ENCODE measurements at places on chromosomes 11 and 22.

DNA sequence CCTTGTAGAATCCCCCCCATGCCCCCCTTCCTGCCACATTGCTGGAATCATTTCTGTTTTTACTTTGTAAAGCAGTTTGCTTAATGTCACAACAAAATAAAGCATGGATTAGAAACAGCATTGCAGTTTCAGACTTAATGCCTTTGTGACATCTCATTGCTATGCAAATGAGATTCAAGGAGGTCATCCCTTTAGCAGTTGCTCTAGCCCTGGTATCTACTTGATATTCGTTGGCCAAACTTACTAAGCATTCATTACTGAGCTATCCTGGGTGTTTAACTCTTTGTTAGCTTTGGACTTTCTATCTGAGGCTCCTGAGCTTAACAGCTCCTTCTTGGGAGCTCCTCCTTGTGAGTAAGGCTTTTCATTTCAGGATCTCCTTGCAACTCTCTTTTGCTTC, 16.3 kb downstream of the FAT3 start:
- DNase-seq, result no peak

DNA sequence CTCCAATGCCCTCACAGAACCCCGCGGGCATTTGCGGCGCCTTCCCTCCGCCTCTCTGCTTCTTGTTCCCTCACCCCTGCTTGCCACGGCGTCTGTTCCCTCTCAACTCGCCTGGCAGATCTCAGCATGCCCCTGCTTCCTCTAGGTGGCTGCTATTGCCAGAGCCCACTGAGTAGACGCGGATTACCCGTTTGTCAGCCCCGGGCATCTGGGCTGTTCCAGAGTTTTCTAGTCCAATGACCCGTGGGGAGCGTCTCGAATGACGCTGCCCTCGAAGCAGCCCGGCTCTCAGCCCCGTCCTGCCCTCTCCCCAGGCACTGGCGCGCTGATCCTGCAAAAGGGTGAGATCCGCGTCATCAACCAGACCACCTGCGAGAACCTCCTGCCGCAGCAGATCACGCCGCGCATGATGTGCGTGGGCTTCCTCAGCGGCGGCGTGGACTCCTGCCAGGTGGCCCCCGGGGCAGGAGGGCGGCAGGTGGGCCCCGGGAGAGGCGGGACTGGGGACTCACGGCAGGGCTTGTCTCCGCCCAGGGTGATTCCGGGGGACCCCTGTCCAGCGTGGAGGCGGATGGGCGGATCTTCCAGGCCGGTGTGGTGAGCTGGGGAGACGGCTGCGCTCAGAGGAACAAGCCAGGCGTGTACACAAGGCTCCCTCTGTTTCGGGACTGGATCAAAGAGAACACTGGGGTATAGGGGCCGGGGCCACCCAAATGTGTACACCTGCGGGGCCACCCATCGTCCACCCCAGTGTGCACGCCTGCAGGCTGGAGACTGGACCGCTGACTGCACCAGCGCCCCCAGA, 49.7 kb downstream of the ST14 start:
- DNase-seq, result peak; percentile 39

DNA sequence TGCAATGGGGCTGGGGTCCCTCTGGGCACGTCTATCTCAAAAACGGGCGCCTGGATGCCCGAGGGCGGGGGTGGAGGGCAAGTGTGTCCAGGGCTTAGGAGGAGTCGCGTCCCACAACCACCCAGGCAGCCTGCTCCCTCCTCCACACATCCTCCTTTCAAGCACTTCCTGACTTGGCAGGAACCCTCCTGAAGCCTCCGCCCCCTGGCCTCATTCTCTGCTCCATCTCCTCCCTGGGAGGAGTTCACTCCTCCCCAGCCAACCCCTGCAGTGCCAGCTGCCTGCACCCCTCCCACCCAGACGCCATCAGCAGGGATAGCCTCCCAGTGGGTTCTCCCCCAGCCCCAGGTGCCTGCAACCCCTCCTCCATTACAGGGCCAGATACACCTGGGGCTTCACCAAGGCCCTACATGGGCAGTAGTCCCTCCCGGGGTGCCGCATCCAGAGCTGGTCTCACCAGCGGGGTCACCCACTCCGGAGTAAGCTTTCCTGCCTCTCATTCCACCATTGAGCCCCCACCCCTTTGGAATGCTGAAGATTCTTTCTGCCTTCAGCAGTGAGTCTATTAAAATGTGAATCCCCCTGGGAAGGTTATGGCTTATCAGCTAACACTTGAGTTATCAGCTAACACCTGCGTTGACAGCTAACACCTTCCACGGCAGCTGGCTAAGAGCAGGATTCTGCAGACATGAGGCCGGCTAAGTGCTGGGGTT, 24.4 kb downstream of the RTN4R start:
- DNase-seq, result peak; percentile 90

DNA sequence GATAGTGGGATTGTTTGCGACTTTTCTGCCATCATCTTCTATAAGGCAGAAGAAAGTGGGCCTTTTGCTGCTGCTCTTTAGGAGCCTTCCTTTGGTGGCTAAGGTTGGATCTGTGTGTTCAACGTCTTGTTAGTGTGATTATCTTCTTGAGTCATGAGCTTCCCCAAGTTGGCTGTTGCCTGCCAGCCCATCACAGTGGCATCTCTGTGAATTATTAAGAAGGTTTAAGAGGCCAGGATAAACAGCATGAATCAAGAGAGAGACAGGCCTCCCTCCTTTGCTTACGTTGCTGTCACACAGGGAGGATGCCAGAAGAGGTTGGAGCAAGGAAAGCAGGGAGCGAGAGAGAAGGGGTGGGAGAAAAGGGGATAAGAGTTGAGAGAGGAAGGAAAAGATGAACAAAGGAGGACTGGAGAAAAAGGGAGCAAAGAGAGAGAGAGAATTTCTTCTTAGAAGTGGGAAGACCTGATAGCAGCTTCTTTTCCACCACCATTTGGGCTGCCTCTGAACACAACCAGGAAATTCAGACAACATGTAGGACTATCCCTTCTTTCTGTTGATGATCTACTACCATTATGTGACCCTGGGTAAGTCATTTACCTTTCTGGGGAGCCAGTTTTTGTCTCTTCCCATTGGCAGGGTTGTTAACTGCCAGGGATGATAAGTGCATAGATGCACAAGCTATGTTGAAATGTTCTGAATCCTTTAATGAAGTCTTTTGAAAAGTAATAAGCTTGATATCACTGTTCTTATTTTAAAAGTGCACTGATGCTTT, 126.5 kb downstream of the NAV2 start:
- no peak for DNase-seq

DNA sequence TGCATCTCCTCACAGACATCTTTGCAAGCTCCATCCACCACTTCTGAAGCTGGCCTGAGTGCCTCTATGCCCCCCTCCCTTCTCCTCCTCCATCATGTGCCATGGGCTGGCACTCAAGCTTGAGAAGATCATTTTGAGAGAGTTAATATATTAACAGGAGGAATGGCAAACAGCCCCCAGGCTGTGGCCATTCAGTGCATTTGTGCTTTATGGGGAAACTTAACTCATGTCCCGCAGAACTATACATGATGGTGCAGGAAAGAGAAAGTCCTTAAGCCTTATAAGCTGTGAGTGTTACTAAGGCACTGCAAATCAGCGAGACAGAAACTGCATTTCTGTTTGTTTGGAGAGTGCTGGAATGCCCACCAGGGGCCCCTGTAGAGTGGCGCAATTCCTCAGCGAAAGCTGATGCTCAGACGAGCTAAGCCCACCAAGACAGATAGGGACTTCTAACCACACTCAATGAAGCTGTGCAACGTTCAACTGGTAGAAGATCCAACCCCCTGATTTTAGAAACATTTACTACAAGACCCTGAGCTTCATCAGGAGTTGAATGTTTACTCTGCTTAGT, 26.8 kb upstream of the PHLDA2 start:
- DNase-seq, result peak; percentile 69

DNA sequence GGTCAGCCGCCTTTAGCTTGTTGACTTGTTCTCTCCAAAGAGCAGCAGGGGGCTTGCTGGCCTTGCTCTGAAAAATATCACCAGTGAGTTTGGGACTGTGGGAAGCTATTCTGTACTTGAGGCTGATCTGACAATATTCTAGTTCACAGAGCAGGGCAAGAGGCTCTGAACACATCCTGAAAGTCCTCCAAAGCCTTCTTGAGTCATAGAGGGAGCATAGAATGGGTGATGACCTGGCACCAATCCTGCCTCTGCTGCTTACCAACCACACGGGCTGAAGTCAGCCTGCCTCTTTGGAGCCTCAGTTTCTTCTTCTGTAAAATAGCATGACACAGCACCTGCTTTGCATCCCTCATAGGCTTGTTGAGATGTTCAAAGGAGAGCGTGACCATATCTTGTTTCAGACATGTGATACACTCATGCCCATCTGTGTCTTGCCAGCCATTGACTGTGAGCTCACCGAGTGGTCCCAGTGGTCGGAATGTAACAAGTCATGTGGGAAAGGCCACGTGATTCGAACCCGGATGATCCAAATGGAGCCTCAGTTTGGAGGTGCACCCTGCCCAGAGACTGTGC, 96.6 kb downstream of the RRAS2 start:
- DNase-seq, result no peak

GRCh38 chr11:132520199-132520598, 1012.1 kb downstream of the OPCML start:
- no peak for DNase-seq

- DNase-seq, result peak; percentile 2
Observed at GRCh38 chr11:47124675-47125074, 52.0 kb downstream of the ARFGAP2 start.

DNA sequence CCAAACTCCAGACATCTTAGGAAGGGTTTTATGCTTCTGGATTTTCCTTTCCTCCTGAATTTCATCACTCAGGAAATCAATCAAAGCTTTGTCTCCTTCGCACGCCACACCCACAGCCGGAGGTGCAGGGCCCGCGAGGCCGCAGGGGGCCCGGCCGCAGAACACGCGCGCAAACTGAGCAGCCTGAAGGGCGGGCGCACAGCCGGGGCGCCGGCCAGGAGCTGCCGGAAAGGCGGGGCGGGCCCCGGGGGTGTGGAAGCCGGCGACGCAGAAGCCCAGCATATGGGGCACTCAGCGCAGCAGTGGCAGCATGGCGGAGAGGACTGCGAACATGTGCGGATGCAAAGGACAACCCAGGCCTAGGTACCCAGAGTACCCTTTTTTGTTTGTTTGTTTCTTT, 33.1 kb upstream of the SPTBN2 start:
- DNase-seq, result no peak

- no peak for DNase-seq
Observed at GRCh38 chr22:40588726-40589125, 47.8 kb downstream of the MRTFA start.

GRCh38 chr11:124746621-124747243, 5.3 kb downstream of the VSIG2 start:
- peak; percentile 96 for DNase-seq

- DNase-seq, result no peak
Observed at GRCh38 chr11:126060757-126061171, 1.9 kb downstream of the CDON start.

DNA sequence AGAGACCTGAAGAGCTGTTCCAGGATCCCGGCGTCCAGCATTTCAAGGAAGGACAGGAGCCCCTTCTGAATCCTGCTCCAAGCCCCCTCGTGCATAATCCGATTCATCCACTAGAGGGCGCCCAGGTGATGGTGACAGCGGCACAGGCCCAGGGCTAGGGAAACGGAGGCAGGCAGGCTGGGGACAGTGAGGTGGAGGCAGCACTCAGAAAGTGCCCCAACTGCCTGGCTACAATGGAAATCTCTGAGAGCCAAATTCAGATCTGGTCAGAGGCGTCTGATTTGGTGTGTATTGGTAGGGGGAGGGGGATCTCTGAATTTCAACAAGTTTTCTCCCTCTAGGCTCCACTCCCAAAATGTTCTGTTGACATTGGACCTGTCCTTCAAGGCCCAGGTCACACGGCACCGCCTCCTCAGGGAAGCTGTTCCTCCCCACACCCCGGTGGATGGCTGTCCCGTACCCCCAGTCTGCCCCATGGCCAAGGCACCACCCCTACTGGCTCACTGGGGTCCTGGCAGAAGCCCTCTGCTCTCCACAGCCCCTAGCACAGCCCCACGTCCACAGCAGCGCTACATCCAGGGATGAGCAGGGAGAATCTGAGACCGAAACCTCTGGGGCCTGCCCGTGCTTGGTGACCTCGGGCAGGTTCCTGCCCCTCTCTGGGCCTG, 142.9 kb downstream of the CRYBB2 start:
- DNase-seq, result peak; percentile 96

DNA sequence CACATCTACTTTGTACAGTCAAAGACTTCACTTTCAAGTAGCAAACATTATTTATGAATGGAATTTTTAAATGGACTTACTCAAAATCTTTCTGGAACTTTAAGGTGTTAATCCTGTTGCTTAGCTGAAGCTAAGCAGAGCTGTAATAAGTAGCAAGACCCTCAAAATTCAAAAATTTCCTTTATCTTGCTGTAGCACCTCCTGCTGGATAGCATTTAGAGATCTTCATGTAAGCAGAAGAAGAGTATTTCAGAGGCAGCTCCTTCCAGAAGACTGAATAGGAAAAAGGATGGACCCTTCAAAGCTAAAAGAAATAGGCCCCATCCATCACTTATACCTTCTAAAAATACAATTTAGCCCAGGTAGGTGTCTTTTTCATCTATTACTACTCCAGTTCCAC, 3.4 kb downstream of the PHF21A start:
- no peak for DNase-seq

DNA sequence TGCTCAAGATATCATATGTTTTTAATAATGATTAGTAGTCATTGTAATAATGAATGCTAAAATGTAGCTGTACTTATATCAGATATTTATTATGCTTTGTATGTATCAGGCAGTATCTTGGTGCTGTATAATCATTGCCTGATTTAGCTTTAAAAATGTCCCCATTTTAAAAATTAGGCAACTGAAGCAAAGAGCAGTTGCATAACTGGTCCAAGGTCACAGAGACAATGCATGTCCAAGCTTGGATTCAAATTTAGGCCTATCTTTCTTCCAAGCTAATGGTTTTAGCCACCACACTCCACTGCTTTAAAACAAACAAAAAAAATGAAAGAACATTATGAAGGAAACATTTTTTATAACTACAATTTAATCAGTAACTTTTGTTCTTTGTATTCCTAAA, 725.8 kb upstream of the RAG2 start:
- DNase-seq, result no peak

DNA sequence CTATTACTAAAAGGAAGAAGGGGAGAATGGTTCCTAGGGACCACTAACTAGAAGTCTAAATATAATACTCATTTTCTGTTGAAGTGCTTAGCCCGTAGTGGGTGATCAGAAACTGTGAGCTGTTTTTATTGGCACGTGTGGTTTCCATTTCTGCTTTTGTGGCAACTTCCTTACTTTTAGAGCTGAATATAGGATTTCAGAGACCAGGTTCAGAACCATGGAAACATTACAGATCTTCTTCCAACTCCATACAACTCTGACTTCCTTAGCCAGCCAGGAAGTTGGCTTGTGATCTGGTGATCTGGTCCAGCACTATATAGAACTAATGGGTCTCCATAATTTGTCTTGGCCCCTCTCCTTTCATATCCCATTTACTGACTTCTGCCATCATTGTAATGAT, 2.6 kb upstream of the ME3 start:
- DNase-seq, result no peak

GRCh38 chr11:86205421-86206336, 38.9 kb upstream of the EED start:
- DNase-seq, result no peak

DNA sequence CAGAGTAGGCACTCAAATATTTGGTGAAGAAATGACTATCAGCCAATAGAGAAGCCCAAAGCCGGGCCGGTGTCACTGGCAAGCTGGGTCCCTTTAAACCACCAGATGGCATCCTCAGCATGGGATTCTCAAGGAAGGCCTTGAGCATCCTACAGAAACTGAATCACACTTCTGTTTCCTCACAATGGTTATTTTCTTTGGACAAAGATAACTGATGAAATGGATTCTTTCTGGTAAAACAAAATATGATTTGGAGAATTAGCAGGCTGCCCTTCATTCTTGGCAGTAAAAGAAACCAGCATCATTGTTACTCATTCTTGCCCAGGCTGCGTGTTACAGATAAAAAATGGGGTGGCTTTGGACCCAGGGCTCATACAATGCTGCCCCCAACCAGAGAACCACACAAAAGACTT, 30.3 kb upstream of the ASPHD2 start:
- peak; percentile 88 for DNase-seq

All from endodermal cell (in vitro differentiated cells).